Brain microvascular endothelial cell (primary cell): ENCODE measurements at places on chromosomes 1 and 21.
A peak's percentile ranks its signal among the peaks of the same experiment; 100 is the strongest.

DNA sequence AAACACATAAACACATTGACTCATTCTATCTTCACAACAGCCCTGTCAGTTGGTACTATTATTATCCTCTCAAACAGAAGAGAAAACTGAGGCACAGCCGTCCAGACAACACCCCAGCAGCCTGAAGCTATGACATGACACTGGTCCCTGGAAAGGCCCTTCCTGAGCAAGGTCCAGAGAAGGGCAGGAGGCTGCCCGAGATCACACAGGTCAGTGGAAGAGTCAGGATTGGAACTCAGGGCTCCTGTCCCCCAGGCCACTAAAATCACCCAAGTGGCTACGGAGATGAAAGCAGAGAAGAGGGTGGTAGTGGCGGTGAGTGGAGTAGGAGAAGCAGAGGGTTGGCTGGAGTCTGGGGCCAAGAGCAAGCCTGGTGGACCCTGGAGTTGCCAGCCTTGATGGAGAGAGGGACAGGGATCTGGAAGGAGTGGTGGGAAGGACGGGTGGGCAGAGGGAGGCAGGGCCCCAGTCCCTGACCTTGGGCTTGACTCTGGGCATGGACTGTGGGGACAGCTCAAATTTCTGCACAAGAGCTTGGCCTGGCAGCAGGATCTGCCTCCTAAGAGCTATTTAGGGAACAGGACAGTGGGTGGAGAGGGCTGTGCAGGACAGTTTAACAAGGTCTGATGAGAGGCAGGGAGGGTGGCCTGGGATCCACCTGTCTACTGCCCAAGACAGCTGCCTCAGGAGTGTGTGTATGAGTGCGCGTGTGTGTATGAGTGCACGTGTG is 15.8 kb downstream of the MYOM3 start:
- no peak for DNase-seq

GRCh38 chr1:184695023-184695422 is 59.6 kb downstream of the EDEM3 start:
- peak; percentile 22 for DNase-seq

- no peak for DNase-seq
Measured at GRCh38 chr1:15850471-15851001, 3.0 kb downstream of the SPEN start.

GRCh38 chr1:63087966-63088365 is 234.4 kb upstream of the FOXD3 start:
- DNase-seq: peak; percentile 37

DNA sequence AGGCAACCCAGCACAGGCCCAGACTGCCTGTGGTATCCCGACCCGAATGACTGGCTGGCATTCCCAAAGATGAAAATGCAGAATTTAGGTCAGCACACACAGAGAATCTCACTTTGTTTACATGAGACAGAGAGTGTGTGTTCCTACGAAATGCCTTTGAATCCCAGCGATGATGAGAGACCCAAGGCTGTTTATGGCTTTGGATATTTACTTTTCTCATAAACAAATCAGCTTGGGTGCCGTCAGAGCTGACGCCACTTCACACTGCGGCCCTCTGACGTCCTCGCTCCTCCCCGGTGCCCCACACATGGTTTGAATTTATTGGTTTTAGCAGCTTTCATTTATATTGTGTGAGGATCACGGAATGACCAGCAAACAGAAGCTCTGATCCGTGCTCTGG is 18.7 kb downstream of the TRABD2B start:
- no peak for DNase-seq

GRCh38 chr1:33824971-33825370 is 38.9 kb upstream of the HMGB4 start:
- DNase-seq: no peak

GRCh38 chr1:56376188-56376984 is 203.0 kb downstream of the PLPP3 start:
- no peak for DNase-seq

DNA sequence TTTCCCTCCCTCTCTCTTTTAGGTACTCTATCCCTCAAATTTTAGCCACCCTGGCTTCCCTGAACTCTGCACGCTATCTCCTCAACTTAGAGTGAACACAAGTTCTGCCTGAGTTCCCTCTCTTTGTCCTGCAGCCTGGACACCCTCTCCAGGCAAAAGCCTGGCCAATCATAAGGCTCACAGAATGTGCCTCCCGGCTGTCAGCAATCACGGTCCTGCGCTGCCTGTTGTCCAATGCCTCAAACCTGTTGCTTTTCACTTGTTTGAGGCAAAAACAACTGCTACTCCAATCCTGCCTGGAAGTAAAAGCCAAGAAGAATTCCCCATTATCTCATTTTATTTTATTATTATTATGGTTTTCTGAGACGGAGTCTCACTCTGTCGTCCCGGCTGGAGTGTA is 66.1 kb downstream of the LGR6 start:
- no peak for DNase-seq

DNA sequence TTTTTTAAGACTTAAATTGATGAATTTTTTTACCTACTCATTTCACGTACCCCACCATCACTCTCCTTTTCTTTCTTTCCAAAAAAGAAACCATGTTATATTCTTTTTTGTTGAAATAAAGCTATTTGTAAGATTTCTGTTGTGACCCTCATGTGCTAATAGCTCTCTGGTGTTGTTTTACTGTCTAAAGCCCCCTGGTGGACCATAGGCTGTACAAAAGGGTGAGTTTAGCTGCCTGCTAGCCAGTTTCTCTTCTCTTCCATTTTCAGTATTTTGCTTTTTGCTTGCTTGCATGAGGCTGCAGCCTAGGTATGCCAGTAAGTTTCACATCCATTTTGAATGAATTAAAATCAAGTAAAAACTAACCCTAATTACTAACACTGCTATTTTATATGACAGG is 15.6 kb upstream of the VAMP3 start:
- DNase-seq: peak; percentile 13

DNA sequence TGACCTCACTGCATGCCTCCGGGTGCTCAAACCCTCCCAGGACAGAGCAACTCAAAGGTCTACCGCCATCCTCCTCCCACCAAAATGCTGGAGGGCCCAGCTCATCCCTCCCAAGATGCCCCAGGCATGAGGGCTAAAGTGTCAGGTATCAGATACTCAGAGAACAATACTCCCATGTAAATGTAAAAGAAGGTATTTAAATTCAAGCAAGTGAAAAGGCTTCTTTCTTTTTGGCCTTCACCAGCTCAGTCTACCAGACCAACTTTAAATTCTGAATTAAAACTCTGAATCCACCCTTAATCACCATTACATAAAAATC is 3.0 kb downstream of the PARP1 start:
- no peak for DNase-seq

DNA sequence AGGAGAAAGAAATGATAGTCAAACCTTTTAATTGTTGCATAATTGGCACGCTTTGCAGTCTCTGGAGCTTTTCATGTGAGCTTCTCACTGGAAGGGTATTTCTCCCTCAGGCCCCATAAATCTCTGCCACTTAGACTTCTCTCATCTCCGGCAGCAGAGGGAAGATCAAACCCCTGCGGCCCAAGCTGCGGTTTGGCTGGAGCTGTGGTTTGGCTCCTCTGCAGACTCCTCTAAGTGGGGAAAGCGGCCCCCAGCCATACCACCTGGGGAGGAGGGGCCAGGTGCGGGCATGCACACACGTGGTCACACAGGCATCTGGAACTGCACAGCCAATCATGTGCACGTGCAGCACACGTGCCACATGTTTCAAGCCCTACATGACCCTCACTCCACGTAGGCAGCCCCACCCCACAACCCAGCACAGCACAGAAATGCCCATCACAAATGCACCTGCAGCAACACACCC is 58.3 kb downstream of the UBE2T start:
- DNase-seq: no peak

DNA sequence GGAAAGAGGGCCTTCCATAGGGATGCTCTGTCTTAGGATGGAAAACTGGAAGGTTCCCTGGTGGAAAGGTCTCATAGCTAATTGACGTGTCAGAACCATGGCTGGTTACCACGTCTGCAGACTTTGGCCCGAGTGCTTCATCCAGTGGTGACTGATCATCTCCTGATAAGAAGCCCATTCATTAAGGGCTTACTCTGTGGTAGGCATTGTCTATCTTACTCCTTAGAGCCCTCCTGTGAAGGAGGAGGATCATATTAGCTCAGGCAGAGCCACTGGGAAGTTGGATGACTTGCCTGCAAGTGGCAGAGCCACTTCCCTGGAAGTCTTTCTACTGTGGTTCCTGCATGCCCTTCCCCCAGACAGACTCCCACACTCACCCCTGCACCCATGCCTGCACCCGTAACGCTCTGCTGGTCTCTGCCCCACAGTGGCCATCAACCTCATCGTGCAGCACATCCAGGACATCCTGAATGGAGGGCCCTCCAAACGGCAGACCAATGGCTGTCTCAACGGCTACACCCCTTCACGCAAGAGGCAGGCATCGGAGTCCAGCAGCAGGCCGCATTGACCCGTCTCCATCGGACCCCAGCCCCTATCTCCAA is 79.9 kb downstream of the UCK2 start:
- DNase-seq: peak; percentile 68

GRCh38 chr1:47592296-47593012 is 154.6 kb downstream of the FOXD2 start:
- DNase-seq: no peak
